ENCODE measurements at places on chromosomes 1 and 21. TPM values are rescaled to one million over a fixed set of nuclear protein-coding genes. Genes with fewer than 3 reads are reported as not detected.

Gene FMO3
- total RNA-seq, result not detected

Gene GOLT1A
- not detected for total RNA-seq

Gene TRIM67
- total RNA-seq, result not detected

Gene HP1BP3
- total RNA-seq, result 243 TPM

Gene DCDC2B
- not detected for total RNA-seq

Gene NCAM2
- total RNA-seq, result not detected

Gene C21orf58
- 5.2 TPM for total RNA-seq

Gene SPRR4
- total RNA-seq, result not detected

Gene ITLN2
- total RNA-seq, result not detected
